ENCODE measurements at places on chromosomes 12 and 14. TPM values are rescaled to one million over a fixed set of nuclear protein-coding genes. Genes with fewer than 3 reads are reported as not detected.

The MGP gene
- not detected for total RNA-seq

The VASH1 gene
- total RNA-seq: 5.6 TPM

The PLD4 gene
- total RNA-seq: 32.0 TPM

The ACOT4 gene
- total RNA-seq: 1.0 TPM

The SERPINA3 gene
- total RNA-seq: not detected

DNA sequence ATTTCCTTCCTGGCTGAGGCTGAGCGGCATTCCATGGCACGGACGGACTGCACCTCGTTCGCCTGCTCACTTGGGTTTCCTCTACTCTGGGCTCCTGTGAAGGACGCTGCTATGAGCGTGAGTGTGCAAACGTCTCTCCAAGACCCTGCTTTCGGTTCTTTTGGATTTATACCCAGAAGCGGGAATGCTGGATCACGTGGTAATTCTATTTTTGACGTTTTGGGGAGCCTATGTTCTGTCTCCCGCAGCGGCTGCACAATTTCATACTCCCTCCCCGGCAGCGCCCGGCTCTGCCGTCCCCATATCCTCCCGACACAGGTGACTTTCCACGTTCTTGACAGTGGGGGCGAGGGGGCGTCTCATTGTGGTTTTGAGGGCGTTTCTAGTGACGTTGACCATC, 20.6 kb downstream of the MMP17 start:
- DNase-seq: no peak

- no peak for DNase-seq
Measured at GRCh38 chr12:66733839-66734238, 55.0 kb upstream of the GRIP1 start.

DNA sequence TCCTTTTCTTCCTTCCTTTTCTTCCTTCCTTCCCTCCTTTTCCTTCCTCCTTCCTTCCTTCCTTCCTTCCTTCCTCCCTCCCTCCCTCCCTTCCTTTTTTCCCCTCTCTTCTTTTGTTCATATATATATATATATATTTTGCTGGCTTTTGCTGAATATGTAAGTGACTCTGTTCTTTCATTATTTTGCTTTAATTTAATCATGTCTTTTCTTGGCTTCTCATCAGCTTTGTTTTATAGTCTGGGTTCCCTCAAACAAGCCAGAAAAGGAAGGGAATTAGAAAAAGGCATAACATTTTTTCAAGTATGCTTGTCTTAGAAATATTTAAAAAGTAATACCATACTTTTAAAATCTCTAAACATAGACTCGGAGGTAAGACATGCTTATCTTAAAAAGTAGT, 219.9 kb upstream of the ATXN7L3B start:
- DNase-seq: no peak

GRCh38 chr14:95500201-95500681, 16.2 kb downstream of the SYNE3 start:
- no peak for DNase-seq

DNA sequence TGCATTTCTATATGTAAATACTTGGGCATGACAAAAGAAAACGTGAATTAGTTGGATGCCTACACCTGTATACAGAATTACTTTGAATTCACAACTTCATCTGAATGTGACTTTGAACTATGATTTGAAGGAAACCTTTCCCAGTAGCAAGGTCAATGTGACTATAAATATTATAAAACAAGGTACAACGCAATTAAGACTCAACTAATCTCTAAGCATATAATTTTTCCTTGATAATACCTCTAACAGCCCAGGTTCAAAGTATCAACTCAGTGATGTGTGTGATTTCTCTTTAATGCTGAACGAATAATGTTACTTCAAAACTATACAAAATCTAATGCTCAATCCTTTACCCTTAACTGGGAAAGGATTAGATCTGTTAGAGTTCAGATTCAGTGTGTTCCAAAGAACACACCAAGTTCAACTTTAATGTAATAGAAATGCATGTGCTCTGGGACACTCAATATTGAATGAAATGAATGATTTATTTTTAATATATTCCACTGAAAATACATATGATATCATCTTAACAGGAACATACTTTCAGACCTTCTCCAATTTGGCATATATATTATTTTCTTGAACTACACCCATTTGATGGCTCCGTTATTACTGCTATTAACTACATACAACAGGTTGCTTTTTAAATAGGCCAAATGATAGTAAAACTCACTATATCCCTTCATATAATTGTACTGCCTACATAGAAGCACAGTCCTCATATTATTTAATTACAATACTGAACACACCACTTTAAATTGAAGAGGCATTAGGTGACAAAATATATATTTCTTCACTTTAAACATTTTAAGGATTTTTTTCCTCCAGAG, 40.1 kb upstream of the MTERF2 start:
- no peak for DNase-seq

DNA sequence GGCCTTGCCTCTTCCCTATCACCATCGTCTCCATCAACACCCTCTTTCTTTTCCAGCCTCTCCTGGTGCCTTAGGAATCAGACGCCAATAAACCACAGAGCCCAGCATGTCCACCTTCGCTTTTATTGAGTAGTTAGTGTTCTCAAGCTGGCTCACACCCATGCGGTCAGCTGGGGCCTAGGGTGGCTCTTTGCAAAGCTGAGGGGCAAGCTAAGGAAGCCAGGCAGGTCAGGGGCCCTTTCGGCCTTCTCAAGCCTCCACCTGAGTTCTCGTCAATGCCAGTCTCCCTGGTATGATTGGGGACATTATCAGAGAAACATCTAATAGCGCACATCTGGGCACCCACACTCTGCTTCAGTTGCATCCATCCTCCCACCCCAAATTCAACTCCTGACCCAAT, 737 bp upstream of the TEX52 start:
- no peak for DNase-seq

- no peak for DNase-seq
Measured at GRCh38 chr12:92547420-92547819, 155.4 kb upstream of the PLEKHG7 start.

GRCh38 chr12:112813836-112814235, 22.3 kb downstream of the RPH3A start:
- DNase-seq: no peak

- no peak for DNase-seq
Measured at GRCh38 chr12:88752183-88752582, 171.9 kb upstream of the KITLG start.

- no peak for DNase-seq
Measured at GRCh38 chr14:86613786-86614185, 1083.8 kb downstream of the FLRT2 start.

DNA sequence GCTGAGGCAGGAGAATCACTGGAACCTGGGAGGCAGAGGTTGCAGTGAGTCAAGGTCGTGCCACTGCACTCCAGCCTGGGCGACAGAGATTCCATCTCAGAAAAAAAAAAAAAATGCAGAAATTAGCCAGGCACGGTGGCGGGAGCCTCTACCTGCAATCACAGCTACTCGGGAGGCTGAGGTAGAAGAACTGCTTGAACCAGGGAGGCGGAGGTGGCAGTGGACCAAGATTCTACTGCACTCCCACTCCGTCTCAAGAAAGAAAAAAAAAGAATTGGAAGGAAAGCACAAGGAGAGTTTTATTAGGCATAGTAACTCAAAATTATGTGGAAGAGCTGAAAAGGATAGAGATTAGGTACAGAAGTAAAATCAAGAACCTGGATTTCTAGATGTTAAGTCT, 20.8 kb upstream of the AMHR2 start:
- DNase-seq: no peak

- DNase-seq: no peak
Measured at GRCh38 chr14:32692441-32692840, 246.2 kb upstream of the NPAS3 start.

All from naive thymus-derived CD4-positive, alpha-beta T cell (primary cell).